Germinal center (tissue), 1 donor: ENCODE measurements at places on chromosomes 16 and 17.
A peak's percentile ranks its signal among the peaks of the same experiment; 100 is the strongest.

GRCh38 chr16:17949982-17950250 lies 386.6 kb downstream of the NPIPA8 start:
- no peak for DNase-seq

DNA sequence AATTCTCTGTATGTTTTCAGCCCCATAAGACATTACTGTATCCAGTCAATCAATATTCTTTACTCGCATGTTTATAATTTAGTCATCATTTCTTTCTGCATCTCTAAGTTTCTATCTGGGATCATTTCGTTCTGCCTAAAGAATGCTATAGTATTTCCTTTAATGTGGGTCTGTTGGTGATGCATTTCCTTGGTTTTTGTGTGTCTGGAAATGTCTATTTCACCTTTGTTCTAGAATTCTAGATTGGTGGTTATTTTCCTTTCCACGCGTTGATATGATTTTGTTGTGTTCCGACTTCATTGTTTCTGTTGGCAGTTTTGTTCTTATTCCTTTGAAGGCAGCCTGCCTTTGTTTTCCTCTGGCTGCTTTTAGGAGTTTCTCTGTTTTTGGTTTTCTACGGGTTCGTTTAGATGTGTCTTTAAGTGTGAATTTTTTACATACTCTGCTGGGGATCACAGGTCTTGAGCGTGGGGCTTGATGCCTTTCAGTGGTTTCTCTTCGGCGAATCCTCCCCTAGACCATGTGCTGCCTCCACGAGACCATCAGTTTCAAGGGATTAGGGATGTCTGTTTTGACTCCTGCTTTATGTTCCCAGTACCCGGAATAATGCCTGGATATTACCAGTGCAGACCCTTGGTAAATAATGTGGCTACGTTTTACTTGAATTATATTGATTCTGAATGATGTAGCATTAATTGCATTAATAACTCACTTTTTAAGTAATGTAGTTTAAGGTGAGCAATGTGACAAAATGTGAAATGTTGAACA lies 23.5 kb downstream of the POLR3E start:
- no peak for DNase-seq

GRCh38 chr17:28916302-28916934 lies 13.5 kb upstream of the DHRS13 start:
- peak; percentile 45 for DNase-seq

DNA sequence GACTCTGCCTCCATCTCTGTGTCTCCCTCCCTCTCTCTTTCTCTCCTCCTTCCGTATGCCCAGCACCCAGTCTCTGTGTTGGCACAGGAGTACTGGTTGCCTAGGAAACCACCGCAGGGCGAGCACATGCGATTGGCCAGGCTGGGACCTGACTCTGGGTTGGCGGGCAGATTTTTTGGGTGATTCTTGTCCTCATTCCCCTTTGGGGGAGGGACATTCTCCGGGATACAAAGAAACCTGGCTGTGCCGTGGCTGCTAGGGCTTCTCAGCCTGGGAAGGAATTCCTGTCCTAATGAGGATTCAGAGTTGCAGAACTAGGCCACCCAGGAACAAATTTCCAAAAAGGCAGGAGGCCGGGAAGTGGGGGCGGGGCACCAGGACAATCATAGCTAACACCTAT lies 168.9 kb downstream of the SHISA9 start:
- DNase-seq = no peak

DNA sequence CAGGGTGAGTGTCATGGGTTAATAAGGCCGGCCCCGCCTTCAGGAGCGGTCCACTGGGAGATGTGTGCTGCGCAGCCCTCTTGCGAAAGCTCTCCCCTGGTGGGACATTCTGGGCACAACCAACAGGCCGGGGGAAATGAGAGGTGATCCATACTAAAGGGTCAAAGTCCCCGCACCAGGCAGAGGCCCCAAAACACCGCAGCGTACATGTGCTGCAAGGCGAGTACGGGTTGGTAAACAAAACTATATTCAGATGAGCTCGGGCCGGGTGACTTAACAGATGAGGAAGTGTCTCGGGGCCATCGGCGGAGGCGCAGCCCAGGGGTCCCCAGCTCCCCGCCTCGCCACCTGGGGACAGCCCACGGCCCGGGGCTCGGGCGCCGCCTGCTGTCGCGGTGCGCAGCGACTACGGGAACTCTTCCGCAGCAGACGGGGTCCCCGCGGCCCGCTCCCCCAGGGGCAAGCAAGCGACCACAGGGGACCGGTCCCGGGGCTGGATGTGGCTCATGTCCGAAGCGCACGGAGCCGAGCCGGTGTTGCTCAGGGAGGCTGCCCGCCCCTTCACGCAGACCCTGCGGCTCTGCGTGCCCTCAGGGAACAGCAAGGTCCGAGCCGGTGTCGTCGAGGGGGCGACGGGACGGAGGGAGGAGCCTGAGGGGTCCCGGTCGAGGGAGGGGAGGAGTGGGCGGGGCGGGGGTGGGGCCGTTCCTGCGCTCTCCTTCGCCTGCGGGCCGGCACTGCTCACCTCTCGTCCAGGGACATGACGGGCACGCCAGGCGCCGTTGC lies at the start of gene RAB37:
Gene RAB37 (plus strand): TSS at position 744 of the 786 bp plus-strand sequence. CDS start 17 bp downstream, at position 761.
- DNase-seq = peak; percentile 81

GRCh38 chr16:81106826-81107503 lies 10.8 kb upstream of the GCSH start:
- DNase-seq = no peak
